BJ (cell line): ENCODE measurements at places on chromosomes 3 and 15.

GRCh38 chr3:84820126-84820525 lies 138.7 kb upstream of the CADM2 start:
- DNase-seq: no peak

DNA sequence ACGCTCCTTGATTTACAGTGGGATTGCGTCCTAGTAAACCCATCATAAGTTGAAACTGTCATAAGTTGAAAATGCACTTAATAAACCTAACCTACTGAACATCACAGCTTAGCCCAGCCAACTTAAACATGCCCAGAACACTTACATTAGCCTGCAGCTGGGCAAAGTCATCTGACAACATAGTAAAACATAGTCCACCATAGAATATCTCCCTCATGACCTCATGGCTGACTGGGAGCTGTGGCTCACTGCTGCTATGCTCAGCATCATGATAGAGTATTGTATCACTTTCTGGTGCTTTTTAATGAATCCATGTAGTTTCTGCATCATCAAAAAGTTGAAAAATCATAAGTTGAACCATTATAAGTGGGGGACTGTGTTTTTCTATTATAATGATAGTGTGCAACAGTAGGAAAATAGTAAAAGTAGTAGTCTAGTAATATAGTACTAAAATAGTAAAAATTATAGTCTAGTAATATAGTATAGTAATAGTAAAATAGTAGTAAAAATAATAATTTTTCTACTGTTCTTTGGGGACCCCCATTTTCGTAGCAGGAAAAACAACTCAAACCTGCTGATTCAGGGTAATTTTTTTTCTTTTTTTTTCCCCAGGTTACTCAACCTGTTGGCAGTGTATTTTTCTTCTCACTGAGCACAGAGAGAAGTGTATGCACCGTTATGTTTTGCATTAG lies 233.5 kb downstream of the MYRIP start:
- no peak for DNase-seq

DNA sequence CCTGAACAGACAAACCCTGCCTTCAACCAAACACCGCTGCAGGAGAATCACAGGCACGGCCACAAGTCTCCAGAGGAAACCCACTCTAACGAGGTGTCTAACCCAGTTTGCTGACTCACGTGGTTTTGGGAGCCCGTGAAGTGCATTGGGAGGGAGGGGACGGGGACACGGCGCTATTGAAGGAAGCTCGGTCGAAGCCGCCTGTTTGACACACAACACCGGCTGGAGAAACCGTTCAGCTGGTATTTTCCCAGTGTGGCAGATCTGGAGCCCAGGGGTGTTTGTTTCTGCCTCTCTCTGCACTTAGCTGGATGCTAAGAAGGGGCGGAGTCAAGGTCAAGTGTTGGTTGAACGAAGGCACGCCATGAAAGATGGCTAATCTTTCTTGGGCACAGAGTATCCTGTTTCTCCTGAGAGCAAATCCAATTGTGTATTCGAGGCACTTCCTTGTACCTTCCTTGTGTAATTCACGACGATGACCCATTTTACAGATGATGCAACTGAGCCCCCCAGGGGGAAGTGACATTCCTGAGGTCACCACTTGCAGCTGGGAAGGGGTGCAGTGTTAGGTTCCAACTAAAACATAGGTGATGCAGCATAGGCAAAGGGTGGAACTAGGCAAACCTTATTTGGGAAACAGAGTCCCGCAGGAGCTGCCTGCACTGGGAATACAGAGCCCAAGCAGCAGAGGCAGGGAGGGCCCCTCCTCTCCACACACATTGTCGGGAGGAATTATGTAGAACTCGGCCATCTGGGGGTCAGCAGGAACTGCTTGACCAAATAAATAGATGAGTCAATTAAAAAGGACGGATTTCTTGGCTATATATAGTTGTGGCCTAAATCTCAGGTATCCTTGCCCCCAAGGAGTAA lies 22.5 kb downstream of the SLC6A6 start:
- no peak for DNase-seq

- no peak for DNase-seq
These were observed 284.4 kb downstream of the RBMS3 start for GRCh38 chr3:29565236-29565635.

- peak; percentile 75 for DNase-seq
These were observed at the start of gene CAPN7 for GRCh38 chr3:15205934-15206661. Gene CAPN7, plus strand, starts transcription at chr3:15206246. Its CDS starts 250 bp downstream, at chr3:15206496.

DNA sequence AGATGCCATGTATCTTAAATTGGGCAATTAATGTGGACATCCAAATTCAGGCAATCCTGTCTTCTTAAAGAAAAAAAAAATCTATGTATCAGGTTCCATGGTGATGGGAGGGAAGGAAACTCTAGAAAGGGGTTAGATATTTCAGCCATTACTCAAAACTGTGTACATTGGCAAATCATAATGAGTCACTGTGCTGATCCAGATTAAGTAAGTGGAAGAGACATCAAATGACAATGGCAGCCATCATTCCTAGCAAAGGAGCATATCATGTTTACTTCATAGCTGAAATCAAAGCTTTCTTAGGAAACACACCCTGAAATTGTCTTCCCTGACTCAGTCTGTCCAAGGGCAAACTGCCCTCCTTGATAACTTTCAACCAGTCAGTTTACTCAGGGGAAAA lies 713.3 kb upstream of the GBE1 start:
- no peak for DNase-seq

- no peak for DNase-seq
These were observed 645.8 kb downstream of the GRM7 start for GRCh38 chr3:7506606-7507180.

- DNase-seq: no peak
These were observed 442.7 kb upstream of the NR2F2 start for GRCh38 chr15:95887666-95888390.

GRCh38 chr3:153210660-153211059 lies 48.6 kb downstream of the RAP2B start:
- no peak for DNase-seq

GRCh38 chr15:75112848-75113492 lies 88.7 kb upstream of the C15orf39 start:
- DNase-seq: no peak

GRCh38 chr15:94611656-94612055 lies 380.3 kb downstream of the MCTP2 start:
- no peak for DNase-seq

GRCh38 chr3:140770977-140771667 lies 93.3 kb downstream of the TRIM42 start:
- DNase-seq: no peak

GRCh38 chr3:166285001-166285400 lies 447.8 kb upstream of the BCHE start:
- DNase-seq: no peak

DNA sequence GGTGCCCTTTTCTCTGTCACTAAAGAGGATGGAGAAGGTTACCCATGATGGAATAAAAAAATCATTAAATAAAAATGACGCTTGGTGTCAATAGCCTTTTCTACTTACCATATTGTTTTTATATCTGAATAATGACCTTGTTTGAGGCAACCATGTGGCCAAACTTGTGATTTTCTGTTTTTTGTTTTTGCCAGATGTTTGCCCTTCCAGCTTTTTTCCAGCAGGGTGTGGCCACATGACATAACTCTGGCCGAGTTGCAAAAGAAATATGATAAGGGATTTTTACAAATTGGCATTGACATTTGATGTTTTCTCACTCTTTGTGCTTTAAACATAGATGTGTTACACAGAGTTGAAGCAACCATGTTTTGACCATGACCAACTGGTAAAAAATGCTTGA lies 39.7 kb upstream of the EPHA3 start:
- no peak for DNase-seq

DNA sequence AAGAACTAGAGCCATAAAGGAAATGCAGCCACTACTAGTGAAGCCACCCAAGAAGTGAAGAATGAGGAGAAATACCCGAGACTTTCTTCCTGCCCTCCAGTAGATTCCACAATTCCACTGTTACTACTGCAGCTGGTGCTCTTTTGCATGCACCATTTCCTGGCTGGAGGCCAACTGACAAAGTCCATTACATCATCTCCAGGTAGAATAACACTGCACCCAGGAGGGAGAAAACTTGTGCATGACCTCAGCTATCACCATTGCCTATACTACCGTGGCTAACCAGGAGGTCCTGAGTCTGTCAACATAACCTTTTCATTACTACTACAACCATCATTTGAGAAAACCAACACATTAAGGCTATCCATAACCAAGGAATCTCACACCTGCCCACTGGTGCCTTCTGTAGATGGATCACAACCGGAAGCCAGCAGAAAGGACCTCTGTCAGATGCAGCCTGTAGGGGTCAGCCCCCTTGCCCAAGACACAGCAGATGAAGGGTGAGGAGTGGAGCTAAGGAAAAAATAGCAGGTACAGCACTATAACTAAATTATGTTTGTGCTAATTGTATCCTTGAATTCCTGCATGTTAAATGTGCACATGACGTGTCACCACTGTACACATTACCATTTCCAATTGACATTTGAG lies 200.8 kb upstream of the C2CD4B start:
- DNase-seq: no peak

DNA sequence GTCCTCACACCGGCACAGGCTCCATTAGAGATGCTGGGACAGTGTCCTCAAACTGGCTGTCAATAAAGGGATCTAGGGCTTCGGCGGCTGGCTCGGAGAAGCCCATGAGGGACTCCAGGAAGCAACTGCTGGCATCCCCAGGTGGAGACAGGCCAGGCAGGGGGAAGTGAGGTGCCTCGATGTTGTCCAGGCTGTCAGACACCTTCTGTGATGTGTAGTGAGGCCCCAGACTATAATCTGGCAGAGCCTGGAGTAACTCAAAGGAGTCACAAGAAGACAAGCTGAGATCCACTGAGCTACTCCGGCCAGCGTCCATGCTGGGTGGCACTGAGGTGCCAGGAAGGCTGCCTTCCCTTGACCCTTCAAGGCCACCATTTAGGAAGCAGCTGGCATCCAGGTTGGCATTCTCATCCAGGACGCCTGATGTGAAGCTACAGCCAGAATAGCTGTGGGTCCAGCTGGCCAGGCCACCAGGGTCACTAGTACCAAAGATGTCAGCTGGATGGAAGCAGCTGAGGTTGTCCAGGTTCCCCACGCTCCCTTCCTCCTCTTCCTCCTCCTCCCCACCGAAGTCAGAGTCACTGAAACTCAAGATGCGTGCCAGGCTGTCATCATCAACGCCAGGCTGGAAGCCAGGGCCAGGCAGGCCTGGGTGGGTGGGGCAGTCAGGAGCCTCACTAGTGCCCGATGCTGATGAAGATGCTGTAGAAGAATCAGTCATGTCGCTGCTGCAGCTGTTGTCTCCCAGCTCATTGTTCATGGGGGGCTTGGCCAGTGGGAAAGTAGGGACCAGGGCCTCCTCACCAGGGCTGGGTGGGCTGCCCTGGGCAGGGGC lies 10.1 kb downstream of the CSRNP1 start:
- no peak for DNase-seq

- no peak for DNase-seq
These were observed 478.2 kb upstream of the ROBO2 start for GRCh38 chr3:76561494-76562236.

DNA sequence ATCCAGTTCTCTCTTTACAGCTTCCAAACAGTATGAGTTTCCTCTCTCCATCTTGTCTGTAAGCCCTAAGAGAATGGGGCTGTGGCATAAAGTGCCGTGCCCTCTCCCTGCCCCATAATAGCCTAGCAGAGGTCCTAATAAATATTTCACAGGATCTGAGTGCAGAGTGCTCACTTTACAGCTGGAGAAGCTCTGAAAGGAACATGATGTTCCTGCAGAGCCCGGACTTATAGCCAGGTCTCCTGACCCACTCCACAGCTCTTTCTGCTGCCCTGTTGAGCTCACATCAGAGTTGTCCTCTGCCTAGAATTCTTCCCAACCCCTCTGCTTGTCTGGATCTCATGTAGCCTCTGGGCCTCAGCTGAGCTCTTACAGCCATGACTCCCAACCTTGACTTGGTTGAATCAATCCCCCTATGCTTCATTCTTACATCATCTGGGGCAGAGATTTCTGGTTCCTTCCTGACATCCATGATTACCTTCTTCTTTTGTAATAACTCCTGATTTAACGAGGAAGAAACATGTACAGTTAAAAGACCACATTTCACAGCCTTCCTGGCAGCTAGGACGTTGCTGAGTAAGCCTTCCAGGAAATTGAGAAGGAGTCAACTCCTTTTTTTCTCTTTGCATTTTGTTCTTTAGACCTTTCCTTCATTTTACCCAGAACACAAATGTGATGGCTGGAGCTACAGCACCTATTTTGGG lies 135.3 kb downstream of the RPLP1 start:
- no peak for DNase-seq

DNA sequence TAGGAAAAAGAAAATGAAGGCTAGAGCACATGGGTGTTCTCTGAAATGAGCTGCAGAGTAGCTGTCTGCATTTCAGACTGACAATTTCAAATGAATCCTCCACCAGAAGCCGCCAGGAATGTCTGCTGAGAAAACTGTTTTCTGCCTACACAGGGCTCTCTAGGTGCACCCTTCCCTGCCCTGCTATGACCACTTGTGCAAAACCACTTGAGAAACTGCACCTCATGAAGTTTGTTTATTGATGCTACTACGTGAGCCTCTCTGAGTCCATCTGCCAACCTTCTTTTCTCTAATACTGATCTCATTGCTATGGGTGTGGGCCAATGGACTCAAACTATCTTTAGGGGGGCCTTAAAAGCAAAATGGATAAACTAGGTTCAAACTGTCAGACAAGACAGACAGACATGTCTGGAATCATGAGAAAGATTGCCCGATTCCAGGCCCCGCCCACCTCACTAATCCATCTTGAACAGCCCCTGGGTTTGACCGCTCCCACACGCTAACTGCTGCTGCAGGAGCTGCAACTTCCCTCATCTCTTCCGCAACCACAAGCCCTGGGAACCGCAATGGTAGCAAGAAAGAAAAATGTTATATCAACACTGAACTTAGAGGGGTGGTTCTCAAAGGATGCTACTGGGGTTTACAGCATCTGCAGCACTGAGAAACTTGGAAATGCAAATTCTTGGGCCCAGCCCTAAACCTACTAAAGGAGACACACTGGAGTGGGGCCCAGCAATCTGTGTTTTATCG lies 9.0 kb upstream of the CD47 start:
- no peak for DNase-seq

DNA sequence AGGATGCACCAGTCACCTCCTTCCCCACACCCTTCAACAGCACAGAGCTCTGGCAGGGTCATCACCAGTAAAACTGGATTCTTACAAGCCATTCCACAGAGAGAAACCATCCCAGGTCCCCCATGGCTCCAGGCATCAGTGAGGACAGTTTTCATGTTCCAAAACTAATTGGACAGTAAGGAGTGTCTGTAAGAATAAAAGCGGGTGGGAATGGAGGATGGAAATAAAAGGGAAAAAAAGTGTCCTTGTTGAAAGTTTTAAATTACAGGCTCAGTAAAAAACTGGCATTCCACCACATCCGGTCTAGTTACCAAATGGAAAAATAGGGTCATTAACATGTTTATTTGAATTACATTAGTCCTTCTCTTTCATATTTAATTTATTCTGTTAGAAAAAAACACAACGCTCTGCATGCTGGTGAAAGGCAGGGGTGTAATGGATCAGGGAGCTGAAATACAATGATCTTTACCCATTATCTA lies 117.4 kb downstream of the TIGIT start:
- DNase-seq: peak; percentile 69

DNA sequence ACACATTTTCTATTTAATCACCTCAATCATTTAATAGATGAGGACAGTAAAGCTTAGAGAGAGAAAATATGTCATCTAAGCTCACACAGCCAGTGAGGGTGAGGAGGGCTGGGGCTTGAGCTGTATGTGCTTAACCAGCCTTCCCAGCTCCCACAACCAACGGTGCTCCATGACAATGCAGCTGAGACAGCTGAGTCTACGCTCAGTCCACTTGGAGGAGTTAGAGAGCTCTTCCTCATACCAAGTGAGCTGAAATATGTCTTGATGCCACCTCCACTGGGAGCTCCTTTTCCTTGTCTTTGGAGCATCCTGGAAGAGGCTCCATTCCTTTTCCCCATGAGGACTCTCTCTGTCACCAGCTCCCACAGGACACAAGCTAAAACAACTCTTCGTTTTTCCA lies 9.3 kb downstream of the HOMER2 start:
- DNase-seq: no peak

- DNase-seq: no peak
These were observed 139.9 kb downstream of the TJP1 start for GRCh38 chr15:29682361-29682760.
